ENCODE measurements at places on chromosomes 5 and 9.

DNA sequence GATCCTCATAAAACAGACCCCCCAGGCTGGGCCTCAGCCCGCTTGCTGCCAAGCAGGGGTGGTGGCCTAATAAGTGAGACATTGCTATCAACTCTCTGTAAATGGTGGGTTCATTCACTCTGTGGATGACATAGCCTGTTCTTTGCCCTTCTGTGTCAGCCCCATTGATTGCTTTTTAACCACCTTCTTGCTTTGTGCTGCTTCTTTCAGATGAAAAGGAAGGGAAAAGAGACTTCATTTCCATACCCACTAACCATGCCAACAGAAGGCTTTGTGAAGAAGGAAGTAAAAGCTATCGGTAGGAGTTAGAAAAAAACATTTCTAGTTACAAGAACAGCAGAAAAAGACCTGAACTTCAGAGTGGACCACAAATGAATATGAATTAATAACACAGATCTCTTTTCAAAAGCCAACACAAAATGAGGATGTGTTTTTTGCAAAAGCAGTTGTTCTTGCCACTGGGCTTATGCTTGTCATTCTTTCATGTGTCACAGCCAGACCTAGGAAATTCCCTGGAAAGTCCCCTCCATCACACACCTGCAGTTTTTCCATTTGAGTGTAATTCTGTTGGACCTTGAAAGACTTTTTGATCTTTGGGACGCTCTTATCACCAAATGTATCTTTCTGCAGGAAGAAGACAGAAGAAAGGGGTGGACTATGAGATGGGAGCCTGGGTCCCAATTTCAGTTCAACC lies 507.7 kb downstream of the CCDC171 start:
- DNase-seq = no peak

DNA sequence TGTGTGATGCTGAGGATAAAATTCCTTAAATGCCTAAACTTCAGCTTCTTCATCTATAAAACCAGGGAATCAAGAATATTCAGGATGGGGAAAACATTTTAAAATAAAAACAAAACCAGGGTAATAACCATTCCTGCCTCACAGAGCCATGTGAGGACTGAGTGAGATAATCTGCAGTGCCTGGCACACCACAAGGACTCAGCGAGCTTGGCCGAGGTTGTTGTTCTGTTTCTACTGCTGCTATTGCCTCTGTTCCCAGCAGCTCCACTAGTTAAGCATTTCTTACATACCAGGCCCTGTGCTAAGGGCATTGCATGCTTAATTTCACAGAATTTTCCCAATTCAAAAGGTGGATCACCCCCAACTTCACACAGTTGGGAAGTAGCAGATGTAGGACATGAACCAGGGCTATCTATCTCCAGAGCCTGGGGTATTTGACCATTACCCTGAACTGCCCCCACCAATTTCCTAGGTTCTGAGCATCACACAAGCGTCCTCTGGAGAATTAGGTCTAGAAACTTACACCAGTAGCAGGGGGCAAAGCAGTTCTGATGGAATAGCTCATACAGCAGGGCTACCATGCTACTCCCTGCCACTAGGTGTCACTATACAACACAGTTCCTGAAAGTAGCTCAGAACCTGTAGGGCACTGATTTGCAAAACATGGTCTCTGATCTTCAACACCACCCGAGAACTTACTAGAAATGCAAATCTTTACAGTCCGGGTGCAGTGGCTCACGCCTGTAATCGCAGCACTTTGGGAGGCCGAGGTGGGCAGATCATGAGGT lies 74.3 kb downstream of the LRSAM1 start:
- DNase-seq = peak; percentile 52

DNA sequence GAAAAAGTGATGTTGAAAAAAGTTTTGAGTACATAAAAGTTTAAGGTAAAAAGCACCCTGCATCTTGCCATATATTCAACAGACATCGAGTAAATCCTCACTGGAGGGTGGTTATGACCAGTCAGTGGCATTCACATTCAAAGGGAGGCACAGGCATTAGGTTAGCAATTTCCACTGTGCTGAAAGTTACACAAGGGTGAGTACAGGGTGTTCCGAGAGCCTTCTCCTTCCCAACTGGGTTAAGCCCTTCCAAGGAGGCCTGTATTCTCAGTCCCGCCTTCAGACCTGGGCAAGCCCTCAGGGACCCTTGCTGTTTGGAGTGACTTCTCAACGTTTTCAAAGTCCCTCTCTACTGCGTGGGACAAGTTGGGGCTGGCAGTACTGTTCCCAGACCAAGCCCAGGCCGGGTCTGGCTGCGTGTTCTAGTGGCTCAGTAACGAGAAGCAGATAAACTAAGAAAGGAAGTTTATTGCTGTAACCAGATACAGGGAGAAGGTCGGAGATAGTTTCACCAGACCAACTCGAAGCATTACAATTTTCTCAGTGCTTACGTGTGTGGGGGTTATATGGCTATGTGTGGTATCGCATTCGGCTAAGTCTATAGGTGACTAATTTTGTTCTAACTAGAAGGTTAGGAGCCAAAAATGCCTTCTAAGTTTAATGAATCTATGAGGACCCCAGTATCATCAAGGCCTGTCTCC lies 13.0 kb upstream of the SETX start:
- no peak for DNase-seq

- DNase-seq = no peak
Measured at GRCh38 chr5:141989720-141990119, 20.8 kb downstream of the RNF14 start.

DNA sequence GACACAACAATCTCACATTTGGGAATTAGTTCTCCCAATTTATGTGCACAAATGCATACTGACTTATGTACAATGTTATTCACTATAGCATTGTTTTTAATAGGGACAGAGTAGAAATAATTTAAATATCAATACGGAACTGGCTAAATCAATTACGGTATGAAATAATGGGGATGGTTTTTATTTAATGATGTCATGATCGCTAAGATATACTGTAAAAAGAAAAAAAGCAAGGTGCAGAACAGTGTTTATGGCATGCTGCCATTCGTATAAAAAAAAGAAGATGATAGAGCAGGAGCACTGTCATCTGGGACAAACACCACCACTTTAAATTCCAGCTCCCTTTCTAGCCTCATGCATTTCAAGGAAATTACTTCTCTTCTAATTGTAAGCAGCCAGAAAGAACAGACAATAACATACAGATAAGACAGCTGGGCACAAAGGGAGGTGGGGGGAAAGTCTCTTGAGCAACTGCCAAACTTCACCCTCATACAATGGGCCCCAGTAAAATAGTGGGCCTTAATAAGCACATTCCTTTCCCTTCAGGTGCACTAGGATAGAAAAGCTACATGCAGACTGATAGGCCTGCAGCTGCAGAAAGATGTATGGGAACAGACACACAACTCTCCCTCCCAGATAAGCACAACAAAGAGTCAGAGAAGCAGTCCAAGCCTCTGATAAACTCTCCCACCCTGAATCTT lies 8.4 kb downstream of the SREK1IP1 start:
- DNase-seq = no peak

- no peak for DNase-seq
Measured at GRCh38 chr9:14300040-14300439, 13.9 kb downstream of the NFIB start.
